ENCODE measurements at places on chromosomes 3 and 15.

DNA sequence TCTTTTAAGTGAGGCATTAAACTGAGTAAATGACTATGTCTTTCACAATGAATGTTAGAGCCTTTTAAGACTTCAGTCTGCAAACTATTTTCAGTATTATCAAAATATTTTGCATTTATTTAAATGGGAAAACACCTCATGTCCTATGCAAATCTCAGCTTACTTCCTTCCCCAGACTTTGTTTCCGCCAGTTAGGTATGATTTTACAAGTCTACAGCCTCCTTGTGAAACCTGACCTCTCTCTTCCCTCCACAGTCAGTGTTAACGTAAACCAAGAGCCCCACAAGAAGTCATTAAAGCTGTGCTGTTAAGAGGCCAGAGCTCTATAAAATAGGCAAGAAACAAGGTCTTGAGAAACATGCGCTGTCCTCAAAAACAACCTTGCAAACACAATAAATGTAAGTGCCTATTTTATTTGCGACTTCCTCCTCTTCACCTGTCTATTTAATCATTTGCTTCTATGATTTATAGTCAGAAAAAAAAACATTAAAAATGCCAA, 48.3 kb downstream of the PRTG start:
- DNase-seq, result no peak

GRCh38 chr15:99453637-99454030, 112.2 kb upstream of the MEF2A start:
- no peak for DNase-seq

DNA sequence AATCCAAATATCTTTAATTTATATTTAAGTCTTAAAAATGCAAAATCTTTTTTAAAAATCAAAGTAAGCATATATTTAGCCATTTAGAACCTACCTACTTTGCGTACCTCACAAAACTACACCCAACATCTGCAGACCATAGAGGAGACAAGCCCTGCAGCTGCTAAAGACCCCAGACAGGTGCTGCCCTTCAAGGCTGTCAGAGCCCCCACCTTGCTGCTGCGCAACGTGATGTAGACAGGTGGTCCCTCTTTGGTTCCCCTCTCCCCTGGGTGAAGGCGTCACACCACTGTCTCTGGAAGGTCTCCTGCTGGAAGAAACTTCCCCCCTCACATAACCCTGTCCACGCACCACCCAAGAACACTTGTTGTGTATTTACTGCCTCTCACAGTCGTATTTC, 204.5 kb downstream of the ARRDC4 start:
- no peak for DNase-seq

DNA sequence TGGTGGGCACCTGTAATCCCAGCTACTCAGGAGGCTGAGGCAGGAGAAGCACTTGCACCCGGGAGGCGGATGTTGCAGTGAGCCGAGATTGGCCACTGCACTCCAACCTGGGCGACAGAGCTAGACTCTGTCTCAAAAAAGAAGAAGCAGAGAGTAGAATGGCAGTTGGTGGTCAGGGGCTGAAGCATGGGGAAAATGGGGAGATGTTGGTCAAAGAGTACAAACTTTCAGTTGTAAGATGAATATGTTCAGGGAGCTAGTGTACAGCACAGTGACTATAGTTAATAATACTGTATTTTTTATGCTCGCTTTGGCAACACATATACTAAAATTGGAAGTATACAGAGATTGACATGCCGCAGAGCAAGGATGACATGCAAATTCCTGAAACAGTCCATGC, 41.5 kb downstream of the PCNP start:
- DNase-seq, result no peak

- DNase-seq, result no peak
Observed at GRCh38 chr3:17030438-17030837, 145.7 kb downstream of the PLCL2 start.

DNA sequence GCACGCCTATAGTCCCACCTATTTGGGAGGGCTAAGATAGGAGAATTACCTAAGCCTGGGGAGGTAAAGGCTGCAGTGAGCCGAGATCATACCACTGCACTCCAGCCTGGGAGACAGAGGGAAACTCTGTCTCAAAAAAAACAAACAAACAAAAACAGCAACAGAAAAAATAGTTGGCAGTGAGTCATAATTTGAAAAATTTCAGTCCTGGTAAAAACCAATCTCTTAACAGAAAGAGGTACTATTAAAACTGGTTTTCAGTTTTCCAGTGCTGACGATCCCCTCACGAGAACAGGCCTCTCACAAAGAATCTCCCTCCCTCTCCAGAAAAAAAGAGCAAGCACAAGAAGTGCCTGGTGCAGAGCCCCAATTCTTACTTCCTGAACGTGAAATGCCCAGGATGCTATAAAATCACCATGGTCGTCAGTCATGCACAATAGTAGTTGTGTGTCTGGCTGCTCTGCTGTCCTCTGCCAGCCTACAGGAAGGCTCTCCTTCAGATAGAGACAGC, 22.8 kb upstream of the MAP4 start:
- no peak for DNase-seq

GRCh38 chr3:188397766-188398705, 244.1 kb downstream of the LPP start:
- no peak for DNase-seq

DNA sequence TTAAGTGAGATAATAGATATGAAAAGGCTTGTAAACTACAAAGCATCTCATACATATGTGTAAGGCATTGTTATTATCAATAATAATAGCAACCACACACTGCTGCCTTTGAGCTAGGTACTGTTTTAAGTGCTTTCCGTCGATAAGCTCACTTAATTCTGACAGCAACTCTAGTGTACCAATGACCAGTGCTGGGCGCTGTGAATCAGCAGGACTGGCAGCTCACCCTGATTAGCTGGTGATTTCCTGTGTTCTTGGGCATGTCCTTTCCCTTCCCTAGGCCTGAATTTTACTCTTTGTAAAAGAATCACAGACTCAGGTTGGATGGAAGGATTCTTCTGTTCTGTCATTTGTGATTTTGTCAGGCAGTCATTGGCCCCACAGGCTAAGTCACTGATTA, 215.6 kb downstream of the LPP start:
- no peak for DNase-seq

- DNase-seq, result no peak
Observed at GRCh38 chr3:17432236-17432635, 310.2 kb downstream of the TBC1D5 start.

DNA sequence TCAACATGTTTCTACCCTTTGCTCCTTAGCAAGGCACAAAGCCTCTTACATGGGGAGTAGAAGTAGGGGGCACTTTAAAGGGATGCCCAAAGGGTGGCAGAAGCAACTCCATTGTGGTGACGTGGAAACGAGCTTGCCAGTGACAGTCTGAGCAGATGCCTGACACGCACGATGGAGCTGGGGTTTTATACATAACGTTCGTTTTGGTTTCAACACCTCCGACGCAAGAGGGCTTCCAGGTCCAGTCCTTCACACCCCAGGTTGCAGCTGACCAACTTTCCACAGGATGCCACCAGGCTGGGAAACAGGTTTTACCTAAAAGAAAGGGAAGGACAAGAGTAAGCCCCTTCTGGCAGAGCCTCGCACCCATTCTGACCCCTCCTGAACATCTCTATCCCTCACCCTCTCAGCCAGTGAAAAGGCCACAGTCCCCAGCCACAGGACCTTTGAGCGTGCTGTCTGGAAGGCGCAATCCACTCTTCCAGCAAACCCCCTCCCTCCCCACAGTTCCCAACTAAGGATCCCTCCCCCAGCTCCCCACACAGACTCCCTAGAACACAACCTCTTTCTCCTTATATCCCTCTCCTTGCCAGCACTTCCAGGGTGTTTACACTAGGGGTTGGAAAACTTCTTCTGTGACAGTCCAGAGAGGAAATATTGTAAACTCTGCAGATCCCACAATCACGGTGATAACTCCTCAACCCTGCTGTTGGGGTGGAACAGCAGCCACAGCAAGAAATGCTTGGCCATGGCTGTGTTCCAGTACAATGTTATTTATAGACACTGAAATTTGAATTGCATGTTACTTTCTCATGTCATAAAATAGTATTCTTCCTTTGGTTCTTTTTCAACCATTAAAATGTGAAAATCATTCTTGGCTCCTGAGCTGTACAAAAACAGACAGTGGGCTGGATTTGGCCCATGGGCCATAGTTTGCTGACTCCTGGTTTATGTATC, 36.2 kb downstream of the FAM174B start:
- no peak for DNase-seq

- no peak for DNase-seq
Observed at GRCh38 chr3:37743974-37744373, 117.7 kb upstream of the CTDSPL start.

GRCh38 chr3:5874931-5875341, 687.4 kb downstream of the EDEM1 start:
- DNase-seq, result no peak

GRCh38 chr3:13890377-13891016, 10.6 kb upstream of the WNT7A start:
- DNase-seq, result no peak

DNA sequence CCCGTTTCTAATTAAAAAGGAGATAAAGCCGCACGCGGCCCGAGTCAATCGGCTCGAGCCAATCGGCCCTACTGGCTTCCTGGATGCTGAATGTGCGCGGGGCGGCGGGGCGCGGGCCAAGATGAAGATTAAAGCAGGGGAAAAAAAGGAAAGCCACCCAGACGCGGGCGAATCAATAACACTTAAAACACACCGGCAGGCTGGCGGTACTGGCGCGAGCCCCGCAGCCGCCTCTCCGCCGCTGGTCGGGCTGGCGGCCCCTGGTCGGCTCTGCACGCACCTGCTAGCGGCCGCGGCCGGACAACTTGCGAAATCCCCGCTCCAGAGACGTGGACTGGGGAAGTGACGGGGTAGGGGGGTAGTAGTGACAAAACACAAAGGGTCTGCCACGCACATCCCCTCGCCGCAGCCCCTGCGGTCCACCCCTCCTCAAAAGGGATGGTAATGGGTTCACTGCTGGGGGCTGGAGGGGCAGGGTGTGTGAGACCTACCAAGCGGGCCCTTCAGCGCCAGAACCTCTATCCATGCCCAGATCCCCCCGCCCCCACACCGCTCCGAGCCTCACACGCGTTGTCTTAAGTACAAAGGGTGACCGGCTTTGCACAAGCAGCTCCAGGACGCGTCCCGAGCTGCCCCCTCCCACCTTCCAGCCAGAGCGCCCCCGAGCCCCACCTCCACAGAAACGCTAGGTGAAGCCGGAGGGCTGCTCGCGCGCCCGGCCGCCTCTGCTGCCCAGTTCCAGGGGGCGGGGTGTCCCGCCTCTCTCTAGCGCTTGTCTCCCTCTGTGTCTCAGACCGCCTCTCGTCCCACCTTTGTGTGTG, 1.4 kb downstream of the WNT7A start:
- no peak for DNase-seq

DNA sequence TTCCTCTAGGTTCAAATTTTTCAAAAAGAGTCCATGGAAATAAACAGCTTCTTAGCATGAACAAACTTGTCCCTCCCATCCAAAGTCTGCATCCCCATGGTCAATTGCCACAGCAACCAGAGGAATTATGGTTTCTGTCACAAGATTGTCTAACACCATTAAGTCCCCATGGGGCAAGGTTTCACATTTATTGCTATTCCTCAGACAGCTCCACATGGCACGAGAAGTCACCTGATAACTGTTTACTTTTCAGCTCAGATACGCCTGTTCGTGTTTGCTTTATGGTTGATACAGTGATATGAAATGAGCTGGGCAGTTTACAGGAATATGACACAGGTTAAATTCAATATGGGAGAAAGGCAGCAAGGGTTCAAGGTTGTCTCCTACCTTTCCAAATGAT, 37.9 kb upstream of the MUC13 start:
- no peak for DNase-seq
